ENCODE measurements at places on chromosomes 7 and 10. TPM values are rescaled to one million over a fixed set of nuclear protein-coding genes. Genes with fewer than 3 reads are reported as not detected.

Gene SERPINE1
- total RNA-seq, result 3,652 TPM

Gene MBL2
- total RNA-seq, result not detected

Gene TMEM225B
- 4.2 TPM for total RNA-seq

Gene SLC16A9
- 0.91 TPM for total RNA-seq

Gene MAT1A
- total RNA-seq, result not detected

Gene NRG3
- total RNA-seq, result not detected

Gene NAT16
- not detected for total RNA-seq

Gene CALML5
- total RNA-seq, result not detected

Gene AKR1B1
- total RNA-seq, result 80.1 TPM

Gene GPR26
- not detected for total RNA-seq

Gene MSMB
- total RNA-seq, result not detected

Gene AOAH
- not detected for total RNA-seq

Gene AGAP5
- 0.13 TPM for total RNA-seq

Gene TFR2
- total RNA-seq, result 0.64 TPM

Gene SFMBT2
- 1.6 TPM for total RNA-seq

Gene C7orf33
- total RNA-seq, result not detected

Gene ZNF12
- total RNA-seq, result 19.8 TPM

Gene OR2A7
- total RNA-seq, result 0.13 TPM

Gene ZNF33A
- 27.0 TPM for total RNA-seq

Gene SRRM3
- total RNA-seq, result 7.1 TPM

Gene GARIN1A
- 0.32 TPM for total RNA-seq
